ENCODE measurements at places on chromosomes 1 and 21.

DNA sequence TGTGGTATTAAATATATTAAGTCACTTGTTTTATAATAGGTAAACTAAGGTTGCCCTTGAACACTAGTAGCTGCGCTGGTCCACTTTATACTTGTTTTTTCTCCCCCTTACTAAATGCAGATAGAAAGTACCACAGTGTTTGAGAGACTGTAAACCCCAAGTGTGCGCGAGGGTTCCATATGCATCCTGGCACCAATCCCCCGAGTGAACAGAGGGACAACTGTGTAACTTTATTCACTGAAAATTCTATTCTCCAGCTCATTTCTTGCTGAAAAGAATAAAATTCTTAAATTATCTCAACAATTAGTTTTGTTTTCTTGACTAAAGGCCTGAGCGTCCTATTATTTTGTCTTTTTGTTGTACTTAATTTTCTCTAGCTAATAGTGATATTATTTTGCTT is 1.9 kb downstream of the RSRP1 start:
- no peak for DNase-seq

DNA sequence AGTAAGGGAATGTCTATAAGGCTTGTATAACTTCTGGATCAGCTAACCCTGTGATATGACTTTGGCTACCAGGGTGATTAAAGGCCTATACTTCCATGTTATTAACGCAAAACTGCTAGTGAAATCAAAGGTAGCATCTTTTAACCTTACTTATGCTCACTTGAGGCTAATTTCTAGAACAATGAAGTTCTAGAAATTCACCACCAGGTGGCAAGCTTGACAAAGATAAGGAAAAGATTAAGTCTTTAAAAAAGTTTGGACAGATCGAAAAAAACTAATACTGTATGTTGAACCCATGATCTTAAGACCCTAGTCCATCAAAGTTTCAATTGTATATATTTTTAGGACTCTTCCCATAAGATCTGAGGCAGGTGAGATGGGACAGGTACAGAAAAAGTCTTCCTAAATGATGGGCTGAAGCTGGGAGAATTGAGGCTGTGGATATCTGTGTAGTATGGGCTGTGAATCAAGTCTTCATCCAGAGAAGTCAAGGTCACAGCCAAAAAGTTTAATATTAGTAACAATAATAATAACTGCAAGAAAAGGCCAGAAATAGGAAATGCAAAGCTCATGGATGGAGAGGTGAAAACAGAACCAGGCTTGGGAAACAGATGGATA is 18.8 kb downstream of the KYAT3 start:
- DNase-seq: no peak

- no peak for DNase-seq
Observed at GRCh38 chr21:31186916-31187315, 148.6 kb upstream of the KRTAP19-8 start.

DNA sequence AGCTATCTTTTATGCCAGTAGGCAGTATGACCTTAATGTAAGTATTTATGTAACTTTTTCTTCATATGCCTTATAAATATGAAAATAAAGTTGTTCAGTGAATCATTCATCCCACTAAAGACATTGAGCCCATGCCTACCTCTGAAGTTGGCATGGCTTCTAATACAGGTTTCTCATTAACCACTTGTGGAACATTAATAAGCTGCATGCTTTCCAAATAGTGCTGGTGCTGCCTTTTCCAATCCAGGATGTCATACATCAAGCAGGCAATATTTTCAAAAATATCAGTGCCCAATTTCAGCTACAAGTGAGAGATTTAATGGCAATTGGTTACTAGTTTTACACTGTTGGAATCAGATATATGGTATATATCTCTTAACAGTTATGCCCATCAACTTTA is 92.0 kb downstream of the SPAG17 start:
- no peak for DNase-seq

- DNase-seq: no peak
Observed at GRCh38 chr21:30689822-30690221, 28.8 kb downstream of the KRTAP21-3 start.

DNA sequence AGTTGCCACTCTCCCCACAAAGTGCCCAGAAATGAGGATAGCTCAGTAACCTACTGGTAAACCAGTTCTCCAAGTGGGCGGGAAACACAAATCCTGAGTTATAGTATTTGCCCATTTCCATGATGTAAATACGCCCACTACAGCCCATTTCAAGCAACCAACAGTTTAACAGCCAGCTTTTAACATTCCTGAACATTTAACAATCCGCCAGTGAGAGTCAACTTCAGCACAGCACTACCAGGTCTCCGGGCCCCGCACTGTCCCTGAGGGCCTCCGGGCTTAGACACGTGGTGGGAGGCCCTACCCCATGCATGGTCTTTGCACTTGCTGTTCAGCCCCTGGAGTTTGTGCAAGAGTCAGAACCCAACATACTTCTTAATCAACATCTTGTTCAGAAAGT is 132.0 kb upstream of the CTTNBP2NL start:
- no peak for DNase-seq

- DNase-seq: no peak
Observed at GRCh38 chr1:241557551-241558193, 25.5 kb downstream of the KMO start.

- no peak for DNase-seq
Observed at GRCh38 chr1:183593356-183593755, 3.1 kb upstream of the NCF2 start.
